ENCODE measurements at places on chromosomes 7 and 10. TPM values are rescaled to one million over a fixed set of nuclear protein-coding genes. Genes with fewer than 3 reads are reported as not detected.

Gene PCDH15
- total RNA-seq, result not detected

Gene COBL
- not detected for total RNA-seq

Gene POU6F2
- 0.17 TPM for total RNA-seq

Gene OPTN
- total RNA-seq, result 43.6 TPM

Gene CNPY1
- total RNA-seq, result not detected

Gene SEC31B
- 54.2 TPM for total RNA-seq

Measured in activated CD4-positive, alpha-beta T cell treated with anti-CD3 and anti-CD28 coated beads, Interleukin-2, amount 10 ng/mL, durations not matched to agents 24 days and 14 days (primary cell).